Activated CD4-positive, alpha-beta memory T cell treated with anti-CD3 and anti-CD28 coated beads for 36 hours (primary cell): ENCODE measurements at places on chromosomes 4 and X. TPM values are rescaled to one million over a fixed set of nuclear protein-coding genes. Genes with fewer than 3 reads are reported as not detected.

DNA sequence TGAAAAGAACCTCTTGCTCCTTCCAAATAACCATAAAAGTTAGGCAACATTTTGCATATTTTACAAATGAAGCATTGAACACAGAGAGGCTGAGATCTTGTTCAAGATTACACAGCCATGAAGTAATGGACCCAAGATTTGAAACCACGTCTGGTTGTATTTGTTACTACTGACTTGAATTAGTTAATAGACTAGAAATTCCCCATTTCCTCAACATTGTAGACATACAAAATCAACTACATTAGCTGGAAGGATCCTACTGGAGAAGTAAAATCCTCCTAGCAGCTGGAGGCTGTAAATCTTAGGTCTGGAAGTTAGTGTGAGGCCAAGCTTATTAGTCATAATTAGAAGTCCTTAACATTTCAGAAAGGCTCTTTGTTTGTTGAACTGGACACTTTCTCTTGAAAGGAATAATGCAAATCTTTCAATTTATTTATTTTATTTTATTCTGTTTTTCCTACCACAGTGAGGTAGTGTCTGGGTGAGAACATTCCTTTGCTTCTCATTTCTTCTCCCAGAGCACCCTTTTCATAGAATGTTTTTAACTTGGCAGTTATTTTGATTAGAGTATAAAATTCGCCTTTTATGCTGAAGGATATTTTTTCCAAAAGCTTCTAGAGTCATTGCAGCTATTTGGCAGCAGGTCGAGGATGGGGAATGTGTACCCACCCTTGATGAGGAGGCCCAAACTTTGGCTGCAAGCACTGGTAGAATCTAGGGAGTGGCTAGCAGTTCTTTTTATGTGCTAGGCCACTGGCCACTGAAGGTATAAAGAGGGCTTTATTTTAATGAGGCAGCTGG lies 62.0 kb upstream of the CLNK start:
- DNase-seq = no peak

DNA sequence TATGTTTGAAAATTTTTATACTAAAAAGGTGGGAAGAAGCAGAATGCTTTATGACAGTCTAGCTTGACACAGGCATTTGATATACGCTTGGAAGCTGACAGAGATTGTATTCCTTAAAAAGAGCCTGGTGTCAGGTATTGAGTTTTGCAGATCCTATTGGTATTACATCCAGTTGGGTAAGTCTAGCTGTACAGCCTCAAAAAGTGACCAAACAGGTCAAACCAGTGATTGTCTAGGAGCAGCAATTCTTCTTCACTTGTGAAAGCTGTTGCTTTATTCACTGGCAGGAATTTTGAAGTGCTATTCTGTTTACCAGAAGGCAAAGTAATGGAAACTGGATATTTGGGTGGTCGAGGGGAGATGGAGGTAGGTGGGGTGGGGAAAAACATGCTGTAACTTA lies 77.5 kb downstream of the UCHL1 start:
- no peak for DNase-seq

DNA sequence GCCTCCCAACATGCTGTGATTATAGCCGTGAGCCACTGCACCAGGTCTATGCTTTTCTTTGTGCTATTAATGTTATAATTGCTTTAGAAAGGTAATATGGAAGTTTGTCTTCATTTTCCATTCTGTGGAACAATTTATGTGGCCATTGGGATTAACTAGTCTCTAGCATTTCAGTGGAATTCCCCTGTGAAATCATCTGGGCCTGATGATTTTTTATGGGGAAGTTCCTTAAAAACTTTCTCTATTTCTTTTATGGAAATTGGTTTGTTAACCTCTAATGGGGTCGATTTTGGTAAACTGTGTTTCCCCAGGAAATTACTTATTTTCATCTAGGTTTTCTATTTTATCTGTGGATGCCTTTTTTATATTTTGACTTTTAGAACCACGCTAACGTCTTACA lies 11.3 kb downstream of the TIMP1 start:
- no peak for DNase-seq

The GUCY1B1 gene
- 0.24 TPM for total RNA-seq

The FMR1 gene
- 28.0 TPM for total RNA-seq

GRCh38 chrX:7145454-7145853 lies 2.1 kb upstream of the STS start:
- DNase-seq = no peak

DNA sequence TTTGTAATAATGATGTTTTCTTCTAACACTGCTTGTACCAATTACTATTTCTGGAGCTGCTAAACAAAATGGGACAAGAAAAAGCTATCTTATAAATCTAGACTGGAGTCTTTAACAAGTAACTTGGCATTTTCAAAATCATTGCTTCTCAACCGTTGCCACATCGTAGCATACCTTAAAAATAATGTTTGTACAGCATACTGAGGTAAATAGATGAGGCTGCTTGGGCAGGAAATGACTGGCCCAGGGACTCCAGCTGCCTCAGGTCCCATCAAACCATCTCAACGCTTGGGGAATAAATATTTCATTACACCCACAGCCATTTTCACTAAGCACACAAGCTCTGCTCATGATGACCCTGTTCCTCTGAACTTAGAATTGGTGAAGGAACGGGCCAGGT lies 115.1 kb downstream of the SPANXA1 start:
- DNase-seq = no peak

- no peak for DNase-seq
Measured at GRCh38 chr4:87840149-87840548, 7.4 kb downstream of the MEPE start.

The FGG gene
- total RNA-seq = not detected

The DACH2 gene
- total RNA-seq = not detected

DNA sequence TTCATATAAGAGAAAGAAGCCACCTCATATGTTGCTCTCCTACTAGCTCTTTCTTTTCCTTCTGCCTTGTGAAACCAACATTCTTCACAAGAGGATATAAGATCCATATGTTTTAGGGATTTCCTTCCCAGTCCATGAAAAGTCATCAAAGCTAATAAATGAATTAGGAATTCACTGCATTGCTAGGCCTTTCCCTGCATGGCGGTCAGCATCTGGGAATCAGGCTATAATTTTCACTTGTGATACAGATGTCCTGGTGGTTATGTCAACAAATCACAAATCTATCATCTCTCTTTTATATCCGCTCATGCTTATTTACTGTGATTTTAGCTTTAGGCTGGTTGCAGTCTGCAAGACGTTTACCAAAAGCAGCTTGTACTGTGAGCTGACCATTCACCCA lies 510.0 kb downstream of the NLGN4X start:
- DNase-seq = no peak

GRCh38 chr4:41873380-41874295 lies 61.6 kb upstream of the TMEM33 start:
- DNase-seq = no peak

DNA sequence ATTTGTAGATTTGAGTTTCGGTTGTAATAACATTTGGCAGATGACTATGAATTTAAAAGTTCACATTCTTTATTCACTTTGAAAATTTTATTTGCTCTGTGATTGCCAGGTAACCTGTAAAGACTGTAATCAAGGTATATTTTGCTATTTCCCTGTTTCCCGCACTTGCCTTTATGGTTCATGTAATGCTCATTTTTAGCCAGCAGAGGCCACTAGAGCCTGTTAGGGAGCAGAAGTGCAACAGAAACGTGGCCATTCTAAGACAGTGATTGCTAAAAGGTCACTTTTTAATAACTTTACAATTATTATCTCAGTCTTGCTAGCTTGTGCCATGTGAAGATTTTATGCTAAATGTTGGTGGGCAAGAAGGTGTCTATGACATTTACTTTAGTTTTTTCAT lies 12.4 kb downstream of the YIPF6 start:
- DNase-seq = no peak

The ZMAT1 gene
- 3.9 TPM for total RNA-seq

GRCh38 chr4:110055158-110055768 lies 142.6 kb downstream of the EGF start:
- peak; percentile 34 for DNase-seq

DNA sequence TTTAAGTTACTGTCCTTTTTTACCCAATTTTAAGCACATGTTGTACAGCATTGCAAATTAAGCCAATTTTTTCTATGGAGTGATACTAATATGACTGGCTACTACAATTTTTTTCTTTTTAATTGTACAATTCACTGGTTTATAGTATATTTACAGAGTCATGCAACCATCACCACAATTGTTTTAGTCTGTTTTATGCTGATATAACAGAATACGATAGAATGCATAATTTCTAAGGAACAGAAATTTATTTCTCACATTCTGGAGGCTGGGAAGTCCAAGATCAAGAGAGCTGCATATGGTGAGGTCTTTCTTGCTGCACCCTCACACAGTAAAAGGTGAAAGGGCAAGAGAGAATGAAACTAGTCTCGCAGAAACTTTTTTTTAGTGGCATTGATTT lies 125.3 kb downstream of the GLUD2 start:
- no peak for DNase-seq

DNA sequence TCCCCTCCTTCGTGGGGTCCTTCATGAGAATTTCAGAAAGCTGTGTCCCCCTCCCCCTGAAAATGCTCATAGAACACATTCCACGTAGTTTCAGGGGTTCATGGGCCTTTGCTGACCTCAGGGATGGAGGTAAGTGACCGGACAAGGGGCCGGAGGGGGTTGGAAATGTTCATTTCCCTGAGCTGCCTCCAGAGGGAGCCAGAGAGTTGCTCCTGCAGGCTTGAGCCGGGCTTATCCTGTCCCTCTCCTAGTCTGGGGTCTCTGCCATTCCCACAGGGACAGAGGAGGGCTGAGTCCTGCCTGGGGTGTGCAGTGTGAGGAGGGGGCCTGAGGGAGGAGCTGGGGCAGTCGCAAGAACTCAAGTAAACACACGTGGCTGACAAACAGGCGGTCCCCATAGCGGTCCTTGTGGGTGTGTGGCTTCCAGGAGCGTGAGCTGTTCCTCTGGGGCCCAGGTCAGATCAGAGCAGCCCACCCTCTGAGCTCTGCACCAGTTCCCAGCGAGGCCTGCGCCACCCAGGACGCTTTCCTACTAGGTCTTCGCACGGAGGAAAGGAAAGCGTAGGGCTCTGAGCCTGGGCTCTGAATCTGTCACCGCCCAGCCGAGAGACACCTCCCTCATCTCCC lies 62.5 kb downstream of the WFS1 start:
- DNase-seq = peak; percentile 39

DNA sequence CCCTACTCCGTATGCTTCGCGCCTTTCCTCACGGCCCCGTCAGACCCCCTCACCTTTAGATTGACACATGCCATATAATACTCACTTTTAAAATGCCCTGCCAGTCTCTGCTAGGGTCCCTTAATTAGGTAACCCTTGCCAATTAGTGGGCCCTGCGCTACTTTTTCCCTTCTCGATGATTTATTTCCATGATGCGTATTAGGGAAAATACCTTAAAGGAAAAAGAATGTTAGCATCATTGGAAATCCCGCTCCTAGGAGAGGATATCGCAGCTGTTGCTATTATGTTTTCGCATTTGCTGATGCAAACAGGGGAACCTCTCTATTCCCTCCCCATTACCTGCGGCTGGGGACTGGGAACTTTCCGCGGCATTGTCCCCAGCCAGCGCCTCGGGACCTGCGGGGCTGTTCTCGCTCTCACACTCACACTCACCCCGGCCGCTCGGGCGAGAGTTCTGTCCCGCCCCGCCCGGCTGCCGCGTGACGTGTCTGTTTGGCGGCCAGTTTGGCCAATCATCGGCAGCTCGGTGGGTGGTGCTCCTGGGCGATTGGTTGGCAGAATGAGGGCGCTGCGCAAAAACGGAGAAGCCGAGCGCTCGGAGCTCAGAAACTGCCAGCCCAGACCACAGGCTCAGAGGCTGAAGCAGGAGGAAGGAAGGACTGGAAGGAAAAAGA lies at the start of gene PCDH10:
PCDH10 (plus strand) TSS at position 605 of the 674 bp plus-strand sequence. CDS start 847 bp downstream, outside the sequence.
- DNase-seq = peak; percentile 62

The RNF212 gene
- total RNA-seq = 0.87 TPM

DNA sequence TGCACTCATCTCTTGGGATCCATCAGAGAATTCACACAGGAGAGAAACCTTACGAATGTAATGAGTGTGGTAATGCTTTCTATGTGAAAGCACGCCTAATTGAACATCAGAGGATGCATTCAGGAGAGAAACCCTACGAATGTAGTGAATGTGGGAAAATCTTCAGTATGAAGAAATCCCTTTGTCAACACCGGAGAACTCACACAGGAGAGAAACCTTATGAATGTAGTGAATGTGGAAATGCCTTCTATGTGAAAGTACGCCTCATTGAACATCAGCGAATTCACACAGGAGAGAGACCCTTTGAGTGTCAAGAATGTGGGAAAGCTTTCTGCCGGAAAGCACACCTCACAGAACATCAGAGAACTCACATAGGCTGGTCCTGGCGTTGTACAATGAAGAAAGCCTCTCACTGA lies 42.8 kb downstream of the ZNF157 start:
- no peak for DNase-seq
